ENCODE measurements at places on chromosomes 6 and 20.
A peak's percentile ranks its signal among the peaks of the same experiment; 100 is the strongest.

DNA sequence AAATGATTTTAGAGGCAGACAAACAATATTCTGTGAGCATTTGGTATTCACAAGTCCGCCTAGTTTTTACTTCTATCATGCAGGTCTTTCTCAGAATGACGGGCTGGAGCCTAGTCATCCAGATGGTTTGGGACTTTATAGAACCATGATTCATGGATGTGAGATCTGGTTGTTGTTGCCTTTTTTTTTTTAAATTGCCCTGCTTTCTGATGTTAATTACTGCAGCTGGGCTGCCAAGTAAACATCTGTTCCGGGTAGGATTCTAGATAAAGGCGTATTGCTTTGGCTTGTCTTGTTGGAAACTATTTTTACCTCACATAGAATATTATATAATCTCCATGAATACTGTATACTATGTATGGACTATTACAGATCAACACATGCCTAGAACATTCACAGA lies 58.1 kb downstream of the RNF217 start:
- DNase-seq: no peak

- no peak for DNase-seq
Measured at GRCh38 chr6:166465671-166466087, 82.9 kb upstream of the MPC1 start.

GRCh38 chr6:119760046-119760445 lies 410.5 kb upstream of the MAN1A1 start:
- DNase-seq: no peak

DNA sequence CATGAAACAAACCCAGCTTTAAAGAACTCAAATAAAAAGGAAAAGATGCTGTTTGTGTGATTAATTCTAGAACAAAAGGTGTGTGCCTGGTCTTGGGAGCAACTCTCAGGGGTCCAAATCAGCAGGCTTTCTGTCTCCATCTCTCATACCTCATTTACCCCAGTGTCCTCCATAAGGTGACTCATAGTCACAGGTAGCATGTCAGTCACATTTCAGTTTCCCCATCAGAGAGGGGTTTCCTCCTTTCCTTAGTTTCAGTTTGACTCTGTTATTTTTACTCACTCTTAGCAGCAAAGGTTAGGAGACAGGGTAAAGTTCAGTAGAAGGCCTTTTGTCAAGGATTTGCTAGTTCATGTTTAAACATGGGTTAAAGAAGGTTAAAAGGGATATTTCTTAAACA lies 46.2 kb downstream of the OGFRL1 start:
- no peak for DNase-seq

GRCh38 chr6:98636941-98637340 lies 197.4 kb upstream of the POU3F2 start:
- DNase-seq: no peak

DNA sequence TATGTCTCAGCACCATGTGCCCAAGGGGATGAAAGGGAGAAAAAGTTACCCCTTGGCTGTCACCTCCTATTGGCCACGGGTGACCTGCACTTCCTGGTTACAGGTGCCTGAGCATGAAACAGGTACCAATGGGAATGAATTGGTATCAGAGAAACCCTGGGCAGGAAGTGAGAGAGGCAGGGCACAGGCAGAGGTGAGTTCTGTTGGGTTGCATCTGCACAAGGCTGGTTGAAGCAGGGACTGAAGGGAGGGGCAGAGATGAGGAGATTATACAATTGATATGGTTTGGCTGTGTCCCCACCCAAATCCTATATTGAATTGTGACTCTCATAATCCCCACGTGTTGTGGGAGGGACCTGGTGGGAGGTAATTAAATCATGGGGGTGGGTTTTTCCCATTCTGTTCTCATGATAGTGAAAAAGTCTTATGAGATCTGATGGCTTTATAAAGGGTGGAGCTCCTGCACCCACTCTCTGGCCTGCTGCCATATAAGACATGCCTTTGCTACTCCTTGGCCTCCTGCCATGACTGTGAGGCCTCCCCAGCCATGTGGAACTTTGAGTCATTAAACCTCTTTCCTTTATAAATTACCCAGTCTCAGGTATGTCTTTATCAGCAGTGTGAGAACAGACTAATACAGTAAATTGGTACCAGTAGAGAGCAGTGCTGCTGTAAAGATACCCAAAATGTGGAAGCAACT lies 291.8 kb downstream of the LRFN2 start:
- no peak for DNase-seq

DNA sequence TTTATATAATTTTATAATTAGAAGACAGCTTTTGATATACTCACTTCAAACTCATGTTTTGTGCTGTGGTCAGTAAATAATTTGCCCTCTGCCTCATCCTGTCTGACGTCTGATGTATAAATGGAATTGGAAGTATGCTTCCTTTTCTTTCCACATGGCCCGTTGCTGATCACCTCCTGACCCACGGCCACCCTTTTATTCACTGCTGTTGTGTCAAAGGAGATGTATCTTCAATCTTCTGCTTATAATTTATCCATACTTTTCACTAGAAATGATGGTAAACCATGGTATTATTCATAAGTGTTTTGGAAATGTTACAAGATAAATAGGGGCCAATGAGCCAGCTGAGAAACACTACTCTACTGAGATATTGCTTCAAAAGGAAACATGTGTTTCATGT lies 841.8 kb downstream of the PHF3 start:
- DNase-seq: no peak

DNA sequence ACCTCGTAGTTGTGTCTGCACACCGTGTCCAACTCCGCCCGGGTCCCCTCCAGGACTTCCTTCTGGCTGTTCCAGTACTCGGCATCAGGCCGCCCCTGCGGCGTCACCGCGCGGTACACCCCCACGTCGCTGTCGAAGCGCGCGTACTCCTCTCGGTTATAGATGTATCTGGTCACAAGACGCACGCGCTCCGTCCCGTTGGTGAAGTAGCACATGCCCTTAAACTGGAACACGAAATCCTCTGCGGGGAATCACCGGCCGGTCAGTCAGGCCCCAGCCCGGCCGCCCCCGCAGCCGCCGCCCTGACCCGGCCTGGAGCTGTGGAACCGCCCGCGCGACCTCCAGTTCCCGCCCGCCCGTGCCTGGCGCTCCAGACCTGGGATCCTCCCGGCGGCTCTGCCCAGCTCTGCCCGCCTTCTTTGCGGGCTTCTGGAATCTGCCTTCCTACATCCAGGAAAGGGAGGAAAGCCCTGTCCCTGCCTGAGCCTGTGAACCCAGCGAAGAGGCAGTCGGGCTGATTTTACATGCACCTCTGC lies 1.6 kb downstream of the HLA-DQB1 start:
- DNase-seq: no peak

- no peak for DNase-seq
Measured at GRCh38 chr6:129507059-129507807, 202.7 kb downstream of the ARHGAP18 start.

DNA sequence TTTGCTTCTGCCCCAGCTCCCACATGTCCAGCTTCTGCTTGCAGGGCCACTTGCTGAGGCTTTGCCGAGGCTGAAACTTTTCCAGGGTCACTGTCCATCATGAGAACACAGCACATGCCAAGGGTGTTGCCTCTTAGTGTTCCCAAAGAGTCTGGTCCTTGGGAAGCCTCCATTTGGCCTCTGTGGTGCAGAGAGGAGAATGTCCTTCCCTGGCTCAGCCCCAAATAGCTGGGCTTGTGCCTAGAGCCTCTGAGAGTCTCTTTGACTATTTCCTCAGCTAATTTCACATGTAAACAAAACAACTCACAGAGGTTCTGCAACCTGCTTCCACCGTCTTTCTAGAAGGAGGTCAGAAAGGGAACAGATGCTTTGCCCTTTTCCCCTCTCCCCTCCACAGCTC lies 40.4 kb upstream of the RAB23 start:
- no peak for DNase-seq

- no peak for DNase-seq
Measured at GRCh38 chr6:16683641-16684194, 77.5 kb downstream of the ATXN1 start.

- DNase-seq: no peak
Measured at GRCh38 chr20:40278673-40279072, 410.4 kb downstream of the MAFB start.

- no peak for DNase-seq
Measured at GRCh38 chr6:62819640-62820039, 391.6 kb upstream of the FKBP1C start.

DNA sequence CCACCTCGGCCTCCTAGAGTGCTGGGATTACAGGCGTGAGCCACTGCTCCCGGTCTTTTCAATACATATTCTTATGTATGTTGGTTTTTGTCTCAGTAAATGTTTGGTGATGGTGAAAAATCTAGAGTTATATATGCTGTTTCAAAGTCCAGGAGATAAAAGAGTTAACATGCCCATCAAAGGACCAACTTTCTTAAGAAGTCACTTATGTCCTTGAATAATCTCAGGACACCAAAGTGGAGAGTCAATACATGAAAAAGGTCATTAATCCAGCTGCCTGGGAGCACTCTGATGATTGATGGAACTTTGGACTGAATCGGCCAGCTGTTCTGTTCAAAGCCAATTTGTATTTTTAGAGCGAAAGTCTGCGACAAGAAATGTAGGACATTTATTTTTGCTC lies 59.8 kb upstream of the HDAC2 start:
- no peak for DNase-seq

- DNase-seq: no peak
Measured at GRCh38 chr6:11368264-11368663, 135.8 kb upstream of the NEDD9 start.

- no peak for DNase-seq
Measured at GRCh38 chr6:47362857-47363461, 53.3 kb upstream of the TNFRSF21 start.

- DNase-seq: peak; percentile 85
Measured at GRCh38 chr6:111750753-111751673, 122.2 kb downstream of the FYN start.

DNA sequence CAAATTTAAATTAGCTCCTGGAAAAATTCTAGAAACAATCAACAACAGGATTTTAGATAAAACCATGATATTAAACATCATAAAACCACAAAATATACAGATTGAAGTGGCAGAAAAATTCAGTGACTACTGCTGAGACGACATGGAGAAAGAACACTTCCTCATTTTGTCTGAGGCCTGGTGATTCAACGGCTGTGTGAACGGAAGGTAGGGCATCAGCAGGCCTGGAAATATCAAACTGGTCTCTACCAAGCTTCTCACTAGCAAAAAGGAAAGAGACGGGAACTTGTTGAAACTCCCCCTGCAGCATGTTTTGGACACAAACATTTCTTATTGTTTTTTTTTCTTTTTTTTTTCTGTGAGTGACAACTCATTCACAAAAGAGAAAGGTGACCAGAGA lies 58.0 kb upstream of the AHI1 start:
- no peak for DNase-seq

DNA sequence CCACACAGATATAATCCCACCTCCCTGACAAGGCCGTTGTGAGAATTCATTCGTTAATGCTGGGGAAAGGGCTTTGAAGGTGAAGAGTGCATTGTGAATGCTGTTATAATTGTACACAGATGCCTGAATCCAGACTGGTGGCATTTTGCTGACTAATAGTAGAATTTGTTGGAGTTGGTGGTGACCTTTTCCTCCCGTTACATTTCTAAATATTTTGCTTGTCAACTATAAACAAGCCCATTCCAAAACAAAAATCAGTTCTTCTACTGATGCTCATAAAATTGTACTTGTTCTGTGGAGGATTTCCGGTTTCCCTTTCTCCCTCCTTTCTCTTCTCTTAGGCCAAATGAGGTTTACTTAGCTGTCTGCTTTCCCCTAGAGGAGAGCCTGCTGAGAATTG lies 253.1 kb upstream of the SUPT3H start:
- DNase-seq: no peak

GRCh38 chr20:22442318-22442717 lies 142.1 kb downstream of the FOXA2 start:
- DNase-seq: no peak

DNA sequence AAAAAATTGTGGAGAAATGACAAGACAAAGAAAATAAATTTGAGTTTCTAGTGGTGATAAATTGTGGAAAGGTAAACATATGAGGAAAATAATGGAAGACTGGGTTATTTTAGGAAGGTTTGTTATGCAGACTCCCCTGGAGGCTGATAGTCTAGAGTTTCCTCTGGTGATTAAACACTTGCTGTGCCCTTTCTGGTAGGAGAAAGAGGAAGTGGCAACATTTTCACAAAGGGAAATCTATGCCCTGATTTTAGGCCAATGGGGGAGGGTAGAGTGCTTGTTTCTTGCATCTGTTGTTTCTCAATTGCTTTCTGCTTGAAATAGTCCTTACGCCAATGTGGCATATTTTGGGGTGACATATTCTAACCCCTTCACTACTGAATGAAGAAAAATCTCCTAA lies 129.1 kb upstream of the DOK5 start:
- no peak for DNase-seq

DNA sequence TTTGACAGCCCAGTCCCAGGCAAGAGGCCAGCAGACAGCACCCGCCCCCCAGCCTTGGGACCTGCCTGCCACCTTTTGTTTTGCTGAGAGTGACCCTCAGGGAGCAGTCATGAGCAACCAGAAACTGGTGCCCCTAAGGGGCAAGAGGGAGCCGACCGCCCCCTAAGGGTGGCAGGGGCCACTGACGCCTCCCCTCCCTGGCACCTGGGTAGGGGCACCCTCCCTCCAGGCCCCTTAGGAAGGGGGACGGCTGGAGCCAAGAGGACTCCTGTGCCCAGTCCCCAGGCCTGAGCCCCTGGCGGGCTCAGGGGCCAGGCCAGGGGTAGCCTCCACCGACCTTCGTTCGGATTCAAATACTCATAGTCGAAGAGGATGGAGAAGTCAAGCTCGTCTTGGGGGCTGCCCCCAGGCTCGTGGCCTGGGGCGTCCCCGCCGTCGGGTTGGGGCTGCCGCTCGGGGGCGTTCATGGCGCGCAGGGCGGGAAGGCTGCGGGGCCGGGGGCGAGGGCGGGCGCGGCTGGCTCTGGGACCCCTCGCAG lies 417 bp downstream of the NFATC2 start:
- peak; percentile 62 for DNase-seq

DNA sequence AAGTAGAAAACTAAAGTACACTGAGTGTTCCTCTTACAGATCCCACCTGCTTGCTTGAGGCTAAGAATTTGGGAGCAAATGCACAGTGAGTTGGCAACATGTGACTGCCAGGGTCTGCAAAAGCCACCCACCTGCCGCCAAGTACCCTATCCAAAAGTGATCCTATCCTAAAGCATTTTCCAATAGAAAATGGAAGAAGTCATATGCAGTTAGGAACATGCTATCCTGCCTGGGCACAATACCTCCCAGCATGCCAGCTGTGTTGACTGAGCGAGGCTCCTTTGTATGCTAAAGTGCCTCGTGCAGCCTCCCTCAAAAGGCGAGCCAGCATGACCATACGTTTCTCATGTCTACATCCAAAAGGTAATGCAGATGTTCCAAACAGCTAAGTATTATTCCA lies 52.7 kb downstream of the TRAF3IP2 start:
- no peak for DNase-seq

GRCh38 chr20:45946149-45946970 lies 11.9 kb downstream of the PCIF1 start:
- DNase-seq: no peak

Data from MM.1S (cell line).